ENCODE measurements at places on chromosomes 11 and 22.

DNA sequence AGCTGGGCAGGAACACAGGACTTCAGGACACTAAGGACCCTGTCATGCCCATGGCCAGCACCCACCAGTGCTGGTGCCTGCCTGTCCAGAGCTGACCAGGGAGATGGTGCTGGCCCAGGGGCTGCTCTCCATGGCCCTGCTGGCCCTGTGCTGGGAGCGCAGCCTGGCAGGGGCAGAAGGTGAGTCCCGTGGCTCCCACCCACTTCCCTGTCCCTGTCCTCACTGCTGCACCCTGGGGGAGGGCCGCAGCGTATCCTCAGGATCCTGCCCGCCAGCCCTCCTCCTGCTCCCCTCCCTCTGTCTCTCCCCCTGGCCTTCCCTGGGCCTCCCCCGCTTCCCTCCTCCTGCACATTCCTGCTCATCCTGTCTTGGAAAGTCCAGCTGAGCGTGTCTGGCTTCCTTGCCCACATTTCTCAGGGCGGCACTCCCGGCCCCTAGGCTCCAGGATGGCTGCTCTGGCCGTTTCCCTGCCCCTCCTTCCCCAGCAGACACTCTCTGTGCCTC lies 8.7 kb downstream of the CSF2RB start:
- DNase-seq = no peak

GRCh38 chr11:123065621-123066020 lies 3.7 kb upstream of the HSPA8 start:
- no peak for DNase-seq

DNA sequence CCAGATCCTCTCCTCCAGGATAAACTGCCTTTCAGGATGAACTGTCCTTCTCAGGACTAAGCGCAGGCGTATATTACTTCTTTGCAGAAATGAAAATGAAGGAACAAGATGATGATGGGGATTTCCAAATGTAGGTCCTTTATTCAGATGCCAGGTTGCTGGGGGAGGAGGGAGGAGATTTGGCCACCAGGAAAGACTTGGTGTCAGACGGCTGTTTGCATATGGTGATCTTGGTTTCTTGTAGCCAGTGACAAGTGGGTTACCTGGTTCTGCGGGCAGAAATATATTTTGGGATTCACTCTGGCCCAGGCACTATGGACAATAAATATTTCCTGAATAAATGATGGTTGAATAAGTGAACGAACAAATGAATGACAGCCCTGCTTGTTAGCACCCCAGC lies 243.4 kb downstream of the MIAT start:
- no peak for DNase-seq

GRCh38 chr11:1451781-1452470 lies 34.7 kb downstream of the MOB2 start:
- no peak for DNase-seq

DNA sequence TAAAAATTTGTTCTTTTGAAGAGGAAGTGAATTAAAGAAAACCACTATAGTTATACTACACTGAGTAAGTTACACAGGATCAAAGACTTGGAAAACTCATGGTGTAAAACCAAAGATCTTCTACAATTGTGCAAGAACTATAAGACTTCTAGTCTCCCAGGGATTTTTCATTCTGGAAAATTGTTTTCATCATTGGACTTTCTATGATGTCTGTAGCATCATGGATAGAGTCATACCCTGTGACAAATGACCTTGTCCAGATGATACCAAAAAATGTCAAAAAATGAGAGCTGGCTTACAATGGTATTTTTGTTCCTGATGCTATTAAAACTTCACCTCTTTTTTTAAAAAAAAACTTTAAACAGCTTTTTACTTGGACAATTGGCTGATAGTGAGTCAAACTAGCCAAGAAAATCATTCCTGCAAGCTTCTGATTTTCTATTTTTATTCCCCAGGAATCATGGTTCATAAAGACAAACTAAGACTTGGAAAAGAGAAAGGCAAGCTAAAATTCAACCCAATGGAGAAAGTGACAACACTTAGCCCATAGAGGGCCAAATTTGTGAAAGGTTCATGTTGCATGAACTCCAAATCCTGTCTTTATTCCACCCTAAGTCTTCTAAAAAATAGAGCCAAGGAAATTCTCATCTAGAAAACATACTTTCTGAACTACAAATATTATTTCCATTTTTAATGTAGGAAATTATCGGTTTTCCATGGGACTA lies 30.7 kb downstream of the ME3 start:
- DNase-seq = no peak

DNA sequence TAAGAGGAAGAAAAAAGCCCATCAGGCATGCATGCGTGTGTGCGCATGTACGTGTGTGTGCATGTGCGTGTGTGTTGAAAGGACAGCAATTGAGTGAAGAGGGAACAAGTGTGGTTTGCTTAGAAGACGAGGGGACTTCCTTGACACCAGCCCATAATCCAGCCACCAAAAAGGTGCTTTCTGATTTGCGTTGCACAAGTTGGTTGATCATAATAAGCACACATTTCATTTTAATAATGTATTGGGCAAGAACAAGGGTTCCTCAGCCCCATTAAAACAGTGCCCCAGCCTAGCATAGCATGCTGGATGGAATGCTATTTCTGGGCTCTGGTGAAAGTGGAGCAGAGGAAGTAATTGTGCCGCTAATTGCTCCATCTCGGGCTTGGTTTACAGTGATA lies 493.2 kb downstream of the MIAT start:
- DNase-seq = no peak

GRCh38 chr11:75400146-75400865 lies 988 bp downstream of the RPS3 start:
- no peak for DNase-seq

DNA sequence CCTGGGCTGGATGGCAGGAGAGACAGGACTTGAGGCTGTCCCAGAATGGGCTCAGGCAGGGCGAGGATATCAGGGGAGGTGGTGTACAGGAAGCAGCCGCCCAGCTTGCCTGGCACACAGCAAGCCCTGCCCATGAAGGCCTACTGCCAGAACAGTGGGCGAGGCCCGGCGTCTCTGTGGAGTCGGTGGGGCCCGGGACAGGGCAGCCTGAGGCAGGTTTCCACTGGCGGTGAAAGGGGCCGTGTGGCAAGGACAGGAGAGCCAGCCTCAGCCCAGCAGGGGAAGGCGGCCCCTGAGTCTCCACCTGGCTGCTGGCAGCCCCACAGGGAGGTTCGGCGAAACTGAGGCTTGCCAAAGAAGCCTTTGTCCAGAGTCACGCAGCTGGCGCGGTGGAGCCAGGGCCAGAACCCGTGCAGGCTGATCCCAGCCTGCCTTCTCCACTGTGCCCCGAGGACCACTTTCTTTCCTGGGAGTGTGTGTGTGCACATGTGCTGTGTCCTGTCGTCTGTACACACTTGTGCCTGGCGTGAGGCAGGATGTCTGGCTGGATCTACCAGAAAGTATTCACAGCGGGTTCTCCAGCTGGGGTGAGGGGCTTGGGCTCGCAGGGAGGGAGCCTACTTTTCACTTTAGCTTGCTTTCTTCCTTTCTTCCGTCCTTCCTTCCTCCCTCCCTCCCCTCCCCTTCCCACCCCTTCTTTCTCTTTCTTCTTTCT lies 1.2 kb downstream of the TSPO start:
- peak; percentile 42 for DNase-seq

DNA sequence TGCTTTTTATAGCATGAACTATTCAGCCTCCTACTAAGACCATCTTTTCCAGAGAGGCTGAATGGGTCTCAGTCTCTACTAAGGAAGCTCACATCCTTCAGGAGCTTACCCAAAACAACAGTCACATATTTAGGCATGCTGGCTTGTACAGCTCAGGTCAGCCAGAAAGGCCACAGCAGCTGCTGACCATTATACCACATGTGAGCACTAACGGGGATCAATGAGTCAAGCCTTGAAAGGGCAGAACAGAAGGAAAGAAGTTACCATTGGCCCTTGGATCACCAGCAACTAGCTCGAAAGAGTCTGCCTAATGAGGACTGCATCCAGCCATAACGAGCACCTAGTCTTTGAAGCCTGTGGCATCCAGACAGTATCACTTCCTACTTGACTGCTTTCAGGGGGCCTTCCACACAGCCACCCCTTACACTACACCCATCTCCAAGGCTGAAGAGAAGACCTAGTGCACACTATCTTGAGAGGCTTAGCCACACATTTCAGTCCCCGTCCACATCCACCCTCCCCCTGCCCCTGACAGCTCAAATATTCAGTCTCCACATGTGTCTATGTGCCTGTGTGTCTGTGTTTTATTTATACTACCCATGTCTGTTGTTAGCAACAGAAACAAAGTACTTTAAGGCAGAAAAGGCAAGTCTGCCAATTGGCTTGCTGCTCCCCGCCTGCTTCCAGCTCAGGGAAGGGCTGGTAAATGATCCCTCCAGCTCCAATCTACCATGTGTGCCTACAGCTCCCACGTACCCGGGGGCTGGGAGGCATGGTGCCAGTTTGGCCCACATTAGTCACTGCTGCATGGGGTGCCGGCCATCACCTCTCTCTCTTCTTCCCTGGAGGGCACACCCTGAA lies 95.5 kb downstream of the RPL27A start:
- DNase-seq = no peak

DNA sequence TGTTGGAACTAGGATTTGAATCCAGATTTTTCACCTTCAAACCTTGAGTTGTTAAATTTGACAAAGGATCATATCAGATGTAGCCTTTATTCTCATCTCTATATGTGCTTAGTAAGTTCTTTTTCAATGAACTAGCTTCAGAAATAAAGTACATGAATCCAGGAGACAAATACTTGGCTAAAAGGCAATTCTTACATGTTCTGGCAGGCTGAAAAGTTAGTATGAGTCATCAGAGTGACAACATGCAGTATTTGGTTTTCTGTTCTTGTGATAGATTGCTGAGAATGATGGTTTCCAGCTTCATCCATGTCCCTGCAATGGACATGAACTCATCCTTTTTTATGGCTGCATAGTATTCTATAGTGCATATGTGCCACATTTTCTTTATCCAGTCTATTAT lies 40.4 kb downstream of the BBOX1 start:
- no peak for DNase-seq

DNA sequence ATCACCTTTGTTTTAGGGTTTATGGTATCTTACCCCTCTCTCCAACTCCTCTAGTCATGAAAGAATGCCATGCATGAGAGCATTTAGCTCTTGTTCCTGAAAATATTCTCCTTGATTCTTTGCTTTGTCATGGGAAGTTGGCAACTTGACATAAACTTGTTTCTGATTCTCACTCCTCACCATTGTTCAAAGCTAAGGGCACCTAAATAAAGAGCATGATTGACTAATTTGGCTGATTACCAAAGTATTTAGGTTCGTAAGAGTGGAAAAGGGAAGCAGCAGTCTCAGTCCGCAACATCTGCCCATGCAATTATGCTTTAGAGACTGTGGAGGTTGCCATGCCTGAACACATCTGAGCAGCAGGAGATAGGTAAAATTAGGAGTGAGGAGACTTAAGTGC lies 26.4 kb downstream of the OR52K1 start:
- DNase-seq = no peak

- DNase-seq = no peak
Measured at GRCh38 chr11:47720651-47721050, 5.5 kb upstream of the AGBL2 start.

GRCh38 chr11:122751292-122752070 lies 86.8 kb upstream of the CRTAM start:
- no peak for DNase-seq

- DNase-seq = no peak
Measured at GRCh38 chr11:128533472-128533871, 53.9 kb downstream of the ETS1 start.

DNA sequence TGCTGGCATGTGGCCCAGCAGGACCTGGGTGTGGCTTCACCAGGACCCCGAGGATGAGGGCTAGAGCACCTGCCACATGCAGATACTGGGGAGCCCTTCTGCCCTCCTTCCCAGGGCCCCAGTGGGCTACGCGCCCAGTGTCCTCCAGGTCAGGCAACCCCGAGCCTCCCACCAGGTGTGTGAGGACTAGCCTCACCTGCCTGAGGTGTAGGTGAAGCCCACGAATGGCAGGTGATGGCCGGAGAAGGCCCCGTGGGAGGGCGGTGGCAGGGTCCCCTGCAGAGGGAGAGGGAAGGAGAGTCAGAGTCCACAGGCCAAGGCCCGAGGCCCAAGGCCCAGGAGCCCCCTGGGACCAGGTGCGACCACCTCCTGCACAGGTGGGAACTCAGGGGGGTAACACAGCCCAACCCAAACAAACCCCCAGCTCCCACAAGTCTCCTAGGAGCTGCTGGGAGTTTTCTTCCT lies 6.5 kb downstream of the CDC42BPG start:
- no peak for DNase-seq

DNA sequence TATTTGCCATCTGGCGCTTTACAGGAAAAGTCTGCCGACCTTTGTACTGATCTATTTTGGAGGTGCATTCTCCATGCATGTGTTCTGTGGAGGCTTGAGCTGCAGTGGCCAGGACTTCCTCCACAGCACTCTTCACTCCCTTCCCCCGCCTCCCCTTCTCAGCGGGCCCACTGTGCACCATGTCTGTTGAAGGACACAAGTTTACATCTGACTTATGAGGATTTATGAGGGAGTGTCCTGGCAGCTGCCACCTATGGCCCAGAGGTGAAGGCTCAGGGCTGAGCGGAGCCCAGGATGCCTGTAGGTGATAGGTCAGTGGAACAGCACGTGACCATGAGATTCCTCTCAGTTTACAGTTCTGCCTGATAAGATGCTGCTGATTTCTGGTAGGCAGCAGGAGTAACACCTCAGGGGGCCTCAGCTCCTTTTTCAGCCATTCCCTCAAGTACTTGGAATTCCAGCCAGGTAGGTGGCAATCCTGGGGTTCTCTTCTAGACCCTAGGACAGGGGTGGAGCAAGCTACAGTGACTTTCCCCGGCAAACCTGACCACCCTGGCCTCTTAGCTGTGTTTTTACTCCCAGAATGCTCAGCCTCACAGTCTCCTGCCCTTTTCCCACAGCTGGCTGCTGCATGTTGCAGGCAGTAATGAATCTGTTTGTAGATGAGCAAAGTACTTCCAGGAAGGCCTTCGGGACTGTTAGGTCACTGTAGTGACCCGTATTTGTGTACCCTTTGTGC lies 59.9 kb downstream of the PPFIBP2 start:
- DNase-seq = no peak

GRCh38 chr22:41352058-41352457 lies 29.7 kb upstream of the TEF start:
- DNase-seq = no peak

DNA sequence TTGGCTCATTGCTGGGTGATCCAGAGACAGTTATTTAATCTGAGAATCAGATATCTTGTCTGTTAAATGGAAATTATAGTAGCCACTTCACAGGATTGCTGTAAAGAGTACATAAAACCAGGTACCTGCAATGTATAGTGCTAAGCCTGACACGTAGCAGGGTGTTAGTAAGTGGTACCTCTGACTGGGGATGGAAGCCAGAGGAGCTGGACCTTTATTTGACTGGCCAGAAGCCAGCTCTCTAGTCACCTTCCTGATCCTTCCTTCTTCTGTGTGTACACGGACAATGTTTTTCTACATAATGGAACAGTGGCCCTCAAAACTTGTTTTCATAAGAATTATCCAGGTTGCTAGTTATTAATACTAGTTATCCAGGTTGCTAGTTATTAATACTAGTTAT lies 25.5 kb upstream of the EHF start:
- no peak for DNase-seq

Data from activated CD8-positive, alpha-beta memory T cell treated with anti-CD3 and anti-CD28 coated beads for 1 hour (primary cell).